ENCODE measurements at places on chromosomes 2 and 18.
A peak's percentile ranks its signal among the peaks of the same experiment; 100 is the strongest.

DNA sequence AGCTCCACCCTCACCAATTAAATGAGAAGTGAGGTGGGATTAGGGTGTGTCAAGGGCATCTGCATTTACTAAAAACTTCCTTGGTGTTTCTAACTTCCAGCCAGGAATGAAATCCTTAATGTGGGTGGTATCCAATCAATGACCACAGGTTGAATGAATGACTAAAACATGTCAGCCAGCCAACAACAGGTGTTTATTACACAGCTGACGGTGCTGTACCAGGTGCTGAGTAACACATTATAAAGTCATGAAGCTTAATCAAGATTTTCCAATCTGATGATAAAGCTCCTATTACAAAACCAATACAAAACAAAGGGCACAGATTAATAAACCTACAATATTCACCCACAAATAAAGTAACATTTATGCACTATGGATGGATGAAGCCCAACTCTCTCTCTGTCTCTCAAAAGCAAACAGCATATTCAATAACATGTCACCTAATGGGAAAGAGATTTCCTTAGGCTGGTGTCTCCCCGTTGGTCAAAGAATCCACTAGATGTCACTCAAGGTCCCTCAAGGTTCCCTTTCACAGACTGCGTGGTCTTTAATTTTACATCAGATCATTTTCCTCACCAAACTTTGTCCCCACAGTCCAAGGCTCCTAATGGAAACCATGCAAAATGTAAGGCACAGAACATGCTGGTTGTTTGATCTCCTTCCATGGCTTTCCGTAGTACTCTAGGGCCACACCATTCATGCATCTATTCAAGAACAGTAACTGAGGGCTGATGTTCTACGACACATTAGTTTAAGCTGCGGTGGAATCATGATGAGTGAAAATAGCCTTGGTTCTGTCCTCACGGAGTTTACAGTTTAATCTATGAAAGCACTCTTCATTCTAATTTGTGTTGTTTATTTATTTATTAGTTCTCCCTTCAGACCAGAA lies 6.4 kb upstream of the PTPN4 start:
- DNase-seq: no peak

- no peak for DNase-seq
Observed at GRCh38 chr2:60547841-60548240, 5.6 kb downstream of the BCL11A start.

- no peak for DNase-seq
Observed at GRCh38 chr18:75556841-75557240, 129.3 kb upstream of the SMIM21 start.

- DNase-seq: no peak
Observed at GRCh38 chr2:51624995-51625394, 593.1 kb upstream of the NRXN1 start.

DNA sequence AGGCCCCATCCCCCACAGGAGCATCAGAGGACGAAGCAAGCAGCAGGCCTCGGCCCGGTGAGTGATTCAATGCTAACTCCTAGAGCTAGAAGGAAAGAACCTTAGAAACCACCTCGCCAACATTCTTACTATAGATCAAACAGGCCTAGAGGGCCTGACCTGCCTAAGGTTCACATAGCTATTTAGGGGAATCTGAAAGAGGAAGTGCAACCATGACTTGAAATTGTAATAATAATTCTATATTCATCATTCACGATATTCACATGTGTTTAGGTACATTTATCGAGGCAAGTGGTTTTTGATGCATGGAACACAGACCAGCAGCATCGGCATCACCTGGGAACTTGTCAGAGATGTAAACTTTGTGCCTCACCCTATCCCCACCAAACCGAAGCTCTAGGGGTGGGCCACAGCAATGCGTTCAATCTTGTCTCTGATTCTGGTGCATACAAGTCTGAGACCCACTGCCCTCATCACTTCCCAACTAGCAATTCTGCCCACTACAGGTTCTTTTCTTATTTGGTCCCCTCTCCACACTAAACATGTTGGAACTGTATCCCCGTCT lies 78.0 kb upstream of the DNMT3A start:
- no peak for DNase-seq

DNA sequence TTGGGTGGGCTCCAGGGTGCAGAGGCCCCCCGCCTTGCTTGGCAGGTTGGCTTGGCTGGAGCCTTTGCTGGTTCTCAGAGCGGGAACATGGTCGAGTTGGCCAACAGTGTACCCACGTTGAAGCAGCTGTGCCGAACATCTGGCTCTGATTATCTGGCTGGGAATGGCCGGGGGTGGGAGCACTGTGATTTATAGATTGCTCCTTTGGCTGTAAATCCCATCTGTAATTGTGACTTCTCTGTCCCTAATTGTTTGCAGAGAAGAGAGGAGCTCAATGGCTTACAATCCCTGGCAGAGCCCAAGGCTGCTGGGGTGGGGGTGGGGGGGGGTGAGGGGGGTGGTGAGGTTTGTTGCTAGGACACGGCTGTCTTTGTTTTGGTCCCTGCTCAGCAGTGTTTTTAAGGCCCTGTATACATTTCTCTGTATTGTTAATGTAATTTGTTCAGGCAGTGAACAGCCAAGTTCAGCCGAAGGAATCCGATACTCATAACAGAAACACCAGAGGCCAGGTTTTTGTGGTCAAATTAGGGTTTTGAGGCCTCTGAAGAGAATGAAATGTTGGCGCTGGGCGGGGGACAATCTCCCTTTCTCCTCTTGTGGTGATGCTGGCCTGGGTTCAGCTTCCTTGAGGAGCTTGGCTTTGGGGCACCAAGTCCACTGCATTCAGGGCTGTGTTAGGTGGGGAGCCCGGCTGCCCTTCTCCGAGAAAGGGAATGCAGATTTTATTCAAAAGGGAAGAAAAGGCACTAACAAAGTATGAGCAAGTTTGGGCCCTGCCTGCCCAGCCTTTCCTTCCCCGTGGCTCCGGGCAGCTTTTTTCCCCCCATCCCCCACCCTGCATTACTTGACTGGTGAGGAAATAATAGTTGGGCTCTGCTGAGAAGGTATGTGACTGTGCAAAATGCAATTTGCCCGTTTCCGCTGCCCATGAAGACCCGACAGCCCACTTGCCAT lies 82.5 kb downstream of the TCF7L1 start:
- DNase-seq: no peak

DNA sequence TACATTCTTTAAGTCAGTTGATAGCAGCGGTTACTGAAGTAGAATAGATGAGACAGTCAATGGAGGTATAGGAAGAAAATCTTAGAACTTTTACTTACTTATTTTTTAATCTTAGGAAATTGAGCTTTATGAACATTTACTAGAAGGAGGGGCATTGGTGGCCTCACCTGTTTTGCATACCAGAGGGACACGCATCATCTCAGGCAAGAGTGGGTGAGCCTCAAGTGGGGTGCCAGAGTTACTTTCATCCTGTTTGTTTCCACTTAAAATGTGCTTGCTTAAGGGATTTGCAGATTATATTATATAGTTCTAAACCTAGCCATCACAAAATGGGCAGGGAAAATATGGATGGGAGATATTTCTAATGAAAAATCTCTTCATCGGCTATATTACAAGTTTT lies 61.6 kb downstream of the WDR7 start:
- DNase-seq: no peak

DNA sequence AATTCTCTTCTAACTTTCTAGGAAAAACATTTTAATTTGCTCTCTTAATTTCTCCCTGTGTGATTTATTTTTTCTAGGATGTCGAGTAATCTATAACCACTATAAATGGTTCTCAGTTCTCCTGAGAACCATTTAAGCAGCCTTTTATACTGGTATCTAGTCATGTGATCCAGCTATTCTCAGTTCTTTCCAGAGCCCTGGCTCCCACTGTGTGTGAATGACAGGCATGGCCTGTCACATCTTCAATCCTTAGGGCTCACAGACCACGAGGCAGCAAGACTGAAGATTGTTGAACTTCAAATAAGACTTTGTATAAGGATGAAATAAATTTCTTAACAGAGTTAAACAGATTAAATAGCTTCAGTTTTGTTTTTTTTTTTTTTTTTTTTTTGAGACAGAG lies 219.4 kb downstream of the HNMT start:
- no peak for DNase-seq

GRCh38 chr2:104836265-104836664 lies 17.6 kb upstream of the POU3F3 start:
- no peak for DNase-seq

DNA sequence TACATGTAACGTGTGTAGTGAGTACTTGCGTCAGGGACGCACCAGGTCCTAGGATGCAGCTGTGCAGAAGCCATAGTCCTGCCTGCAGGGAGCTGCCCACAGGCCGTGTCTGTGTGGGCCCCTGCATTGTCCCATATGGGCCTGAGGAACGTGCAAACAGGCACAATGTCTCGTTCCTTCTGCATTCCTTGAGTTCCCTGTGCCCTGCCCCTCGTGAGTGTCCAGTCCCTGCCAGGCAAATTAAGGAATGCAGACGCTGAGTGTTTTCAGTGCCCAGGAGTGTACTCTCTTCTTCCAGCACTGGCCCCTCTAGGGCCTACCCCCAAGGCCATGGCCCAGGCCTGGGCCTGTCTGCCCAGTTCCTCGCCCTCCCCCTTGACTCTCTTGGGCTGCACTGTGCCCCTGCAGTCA lies 61.8 kb downstream of the FAM168B start:
- no peak for DNase-seq

DNA sequence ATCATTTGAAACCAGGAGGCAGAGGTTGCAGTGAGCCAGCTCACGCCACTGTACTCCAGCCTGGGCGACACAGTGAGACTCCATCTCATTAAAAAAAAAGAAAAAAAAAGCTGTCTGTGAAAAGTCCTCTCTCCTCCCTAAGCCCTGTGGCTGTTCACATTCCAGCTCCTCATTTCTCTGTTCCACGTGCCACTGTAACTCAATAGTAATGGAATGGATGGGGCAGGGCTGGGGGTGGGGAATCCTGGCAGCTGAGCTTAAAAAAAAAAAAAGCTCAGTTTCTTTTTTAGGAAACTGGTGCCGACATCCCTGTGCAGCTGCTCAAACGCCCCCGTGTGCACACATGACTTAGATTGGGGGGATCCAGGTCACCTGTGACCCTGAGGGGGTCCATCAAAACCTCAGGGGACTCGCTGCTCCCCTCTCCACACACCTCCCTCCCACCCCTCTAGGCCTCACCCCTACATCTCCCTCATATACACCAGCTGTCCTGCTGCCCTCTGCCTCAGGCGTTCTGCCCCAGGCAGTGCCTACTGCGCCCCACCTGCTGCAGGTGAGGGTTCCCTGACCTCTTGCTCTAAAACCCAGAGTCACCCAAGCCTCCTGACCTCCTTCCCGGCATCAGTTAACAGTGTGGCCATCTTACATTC lies 255.4 kb downstream of the AGAP1 start:
- DNase-seq: no peak

DNA sequence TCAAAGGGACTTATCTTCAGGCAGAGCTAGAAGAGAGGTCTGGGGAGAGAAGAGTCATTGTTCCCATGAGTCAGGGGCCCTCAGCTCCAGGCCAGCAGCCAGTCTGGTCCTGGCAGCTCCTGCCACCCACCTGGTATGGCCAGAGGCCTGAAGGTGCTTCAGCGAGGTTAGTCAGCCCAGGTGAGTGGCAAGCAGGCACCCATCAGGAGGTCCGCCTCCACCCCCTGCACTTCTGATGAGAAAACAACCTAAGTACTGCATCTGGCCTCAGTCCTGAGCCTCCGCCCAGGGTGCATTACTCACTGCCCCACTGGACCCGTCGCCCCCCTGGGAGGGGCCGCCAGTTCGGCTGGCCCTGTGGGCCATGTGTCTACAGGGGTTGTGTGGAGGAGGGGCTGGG lies 130.2 kb downstream of the INHBB start:
- DNase-seq: no peak

DNA sequence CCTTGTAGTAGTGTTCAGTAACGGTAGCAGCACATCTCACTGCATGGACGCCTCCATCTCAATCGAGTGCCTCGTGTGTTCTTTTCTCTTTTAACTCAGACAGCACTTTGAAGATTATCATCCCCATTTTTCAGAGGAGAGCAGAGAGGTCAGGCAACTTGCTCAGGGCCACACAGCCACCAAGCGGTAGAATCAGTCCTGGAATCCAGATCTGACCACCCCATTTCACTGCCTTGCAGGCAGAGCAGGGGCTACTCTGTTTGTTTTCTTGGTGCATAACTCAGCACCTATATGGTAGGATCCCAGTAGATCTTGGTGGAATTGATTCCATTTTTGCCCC lies 129.5 kb downstream of the SMAD7 start:
- DNase-seq: no peak

- DNase-seq: no peak
Observed at GRCh38 chr2:47737-48136, 1.4 kb upstream of the FAM110C start.

DNA sequence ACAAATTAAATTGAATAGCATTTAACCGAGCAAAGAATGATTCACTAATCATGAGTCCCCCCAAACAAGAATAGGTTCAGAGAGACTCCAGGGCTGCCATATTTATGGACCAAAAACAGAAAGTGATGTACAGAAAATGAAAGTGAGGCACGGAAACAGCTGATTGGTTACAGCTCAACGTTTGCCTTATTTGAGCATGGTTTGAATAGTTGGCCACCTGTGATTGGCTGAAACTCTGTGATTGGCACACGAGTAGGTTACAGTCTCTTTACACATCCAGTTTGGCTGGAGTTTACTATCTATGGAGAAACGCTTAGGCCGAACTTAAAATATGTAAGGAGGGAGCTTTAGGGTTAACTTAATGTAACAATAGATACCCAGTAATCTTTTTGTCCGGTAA lies 27.0 kb upstream of the DPYSL5 start:
- DNase-seq: no peak

- no peak for DNase-seq
Observed at GRCh38 chr2:43508209-43508608, 87.6 kb downstream of the THADA start.

DNA sequence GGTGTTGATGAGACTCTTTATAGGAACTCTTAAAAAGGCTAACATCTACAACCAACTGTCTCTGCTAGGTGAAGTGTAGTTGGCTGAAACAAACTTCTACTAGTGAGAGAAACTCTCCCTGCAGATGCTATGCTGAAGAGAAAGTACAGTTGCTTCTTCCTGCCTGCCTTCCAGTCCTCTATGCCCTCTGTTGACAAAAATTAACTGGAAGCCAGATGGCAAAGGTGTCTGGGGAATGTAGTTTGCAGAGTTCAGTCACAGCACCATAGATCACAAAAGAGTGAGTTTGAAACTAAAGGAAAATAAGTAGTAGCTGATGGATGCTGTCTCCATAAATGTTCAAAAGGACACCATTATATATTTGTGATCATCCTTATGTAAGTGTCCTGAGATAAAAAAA lies 958.8 kb upstream of the NRXN1 start:
- DNase-seq: no peak

GRCh38 chr2:71685073-71685848 lies 231.9 kb downstream of the DYSF start:
- DNase-seq: no peak

- no peak for DNase-seq
Observed at GRCh38 chr2:217966423-217967070, 36.2 kb downstream of the TNS1 start.

- DNase-seq: no peak
Observed at GRCh38 chr18:76474824-76475223, 20.2 kb downstream of the ZNF516 start.

GRCh38 chr18:26089293-26090129 lies 902 bp downstream of the SS18 start:
- peak; percentile 7 for DNase-seq

- peak; percentile 4 for DNase-seq
Observed at GRCh38 chr2:73111073-73112025, 1.4 kb downstream of the RAB11FIP5 start.

- peak; percentile 87 for DNase-seq
Observed at GRCh38 chr2:85538507-85539360, at the start of gene MAT2A. Gene MAT2A, plus strand, starts transcription at chr2:85539168. Its CDS starts 120 bp downstream, at chr2:85539288.

- no peak for DNase-seq
Observed at GRCh38 chr18:65938592-65939372, 188.0 kb downstream of the CDH7 start.

- DNase-seq: no peak
Observed at GRCh38 chr2:41912776-41913175, 135.0 kb upstream of the PKDCC start.

Data from stimulated activated CD4-positive, alpha-beta T cell treated with anti-CD3 and anti-CD28 coated beads, TNF-alpha, amount 100 ng/mL, for 48 hours (primary cell).